ENCODE measurements at places on chromosomes 3 and 15. TPM values are rescaled to one million over a fixed set of nuclear protein-coding genes. Genes with fewer than 3 reads are reported as not detected.
A peak's percentile ranks its signal among the peaks of the same experiment; 100 is the strongest.

PCSK6 gene
- total RNA-seq = 42.7 TPM

DNA sequence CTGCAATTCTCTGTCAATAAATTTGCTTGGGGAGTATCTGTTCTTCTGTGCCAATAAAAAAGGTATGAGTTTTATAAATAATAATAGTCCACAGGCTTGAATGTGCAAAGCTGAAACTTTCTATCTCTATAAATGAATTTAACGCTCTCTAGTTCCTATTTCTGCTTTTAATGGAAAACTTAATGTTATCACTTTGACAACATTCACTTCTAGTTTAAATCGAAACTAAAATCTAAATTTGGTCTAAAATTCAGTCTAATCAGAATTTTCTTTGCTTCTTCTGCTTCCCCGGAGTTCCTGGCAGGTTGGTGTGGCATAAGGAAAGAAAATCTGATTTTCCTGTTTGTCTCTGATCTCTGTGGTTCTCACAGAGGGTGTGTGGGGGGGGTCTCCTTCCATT lies 450.1 kb upstream of the TBL1XR1 start:
- DNase-seq = no peak

SLC22A13 gene
- total RNA-seq = under 0.01 TPM

DNA sequence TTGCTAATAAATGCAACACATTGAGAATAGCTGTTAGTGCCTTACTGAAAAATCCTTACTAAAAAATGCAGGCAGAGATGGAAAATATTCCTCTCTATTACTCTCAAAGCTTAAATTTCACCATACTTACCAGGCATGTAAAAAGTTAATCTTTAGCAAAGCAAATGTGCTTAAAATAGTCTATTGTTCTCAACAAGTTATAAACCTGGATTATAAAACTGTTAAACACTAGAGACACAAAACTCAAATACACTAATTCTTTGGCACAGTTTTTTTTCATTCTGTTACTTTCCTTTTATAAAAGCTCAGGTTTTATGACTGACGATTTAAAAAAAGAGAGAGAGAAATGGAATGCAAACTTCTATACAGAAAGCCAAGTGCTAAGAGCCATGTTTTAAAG lies 119.8 kb downstream of the THRB start:
- DNase-seq = no peak

- no peak for DNase-seq
These were observed 1560.4 kb upstream of the GBE1 start for GRCh38 chr3:83321891-83322290.

GRCh38 chr3:177426106-177426877 lies 229.0 kb upstream of the TBL1XR1 start:
- no peak for DNase-seq

DNA sequence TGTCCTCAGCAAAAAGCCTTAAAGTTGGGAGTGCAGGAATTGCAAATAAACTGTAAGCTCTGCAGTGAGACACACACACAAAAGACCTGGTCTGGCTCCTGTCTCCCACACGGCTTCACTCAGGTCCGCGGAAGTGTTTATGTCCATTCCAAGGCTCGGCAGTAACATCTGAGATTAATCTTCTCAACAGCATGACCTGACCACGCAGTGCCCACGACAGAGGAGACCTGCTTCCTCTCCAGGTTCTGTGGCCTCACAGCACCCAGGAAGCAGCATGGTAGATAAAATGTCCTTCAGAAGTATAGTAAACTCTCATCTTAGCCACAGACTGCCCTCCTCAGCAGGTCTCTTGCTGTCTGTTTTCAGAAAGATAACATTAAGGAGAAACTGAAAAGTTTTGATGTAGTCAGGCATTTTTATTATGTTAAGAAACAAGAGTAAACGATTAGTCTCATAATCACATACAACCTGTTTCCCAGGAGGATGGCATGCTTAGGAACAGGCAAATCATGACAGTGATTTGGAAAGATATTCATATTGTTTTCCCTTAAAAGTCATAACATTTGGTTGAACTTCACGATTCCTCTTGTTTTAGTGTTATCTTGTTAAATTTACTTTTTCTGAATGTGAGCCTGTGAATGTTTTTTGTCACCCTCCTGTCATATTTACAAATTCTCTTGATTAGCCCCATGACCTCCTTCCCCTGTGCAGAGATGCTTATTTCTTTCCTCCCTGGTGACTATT lies 34.6 kb downstream of the CD200R1L start:
- DNase-seq = no peak

DNA sequence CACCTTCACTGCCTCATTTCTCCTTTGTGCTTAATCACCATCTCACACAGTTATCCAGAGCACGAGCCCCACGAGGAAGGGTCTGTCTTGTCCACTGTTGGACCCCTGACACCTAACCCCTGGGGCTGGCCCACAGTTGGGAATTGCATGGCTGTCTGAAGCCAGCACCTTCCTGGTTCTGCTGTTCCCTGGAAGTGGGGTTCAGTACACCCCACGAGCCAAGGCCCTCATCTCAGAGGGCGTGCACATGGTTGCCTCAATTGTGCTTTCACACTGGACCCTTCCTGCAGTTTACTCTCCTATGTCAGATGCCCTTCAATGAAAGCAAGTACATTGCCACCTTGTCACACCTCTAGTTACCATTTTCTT lies 30.7 kb downstream of the BTD start:
- DNase-seq = no peak

DNA sequence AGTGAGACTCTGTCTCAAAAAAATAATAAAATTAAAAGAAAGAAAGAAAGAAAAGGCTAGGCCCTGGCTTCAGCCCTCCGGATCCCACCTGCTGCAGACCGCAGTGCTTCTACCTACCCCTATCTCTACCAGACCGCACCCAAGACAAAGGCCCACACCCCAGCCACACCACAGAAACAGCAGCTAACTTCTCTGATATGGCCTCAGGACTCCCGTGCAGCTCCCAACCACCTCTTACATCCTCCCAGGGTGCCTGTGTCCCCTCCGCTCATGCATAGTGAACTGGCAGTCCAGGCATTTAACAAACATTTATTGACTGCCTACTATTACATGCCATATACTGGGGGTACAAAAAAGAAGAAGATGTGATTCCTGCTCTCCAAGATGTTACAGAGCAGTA lies 6.9 kb upstream of the HTR3C start:
- no peak for DNase-seq

GCSAM gene
- total RNA-seq = not detected

LMAN1L gene
- total RNA-seq = not detected

GRCh38 chr15:100653608-100654007 lies 51.2 kb downstream of the ASB7 start:
- peak; percentile 55 for DNase-seq
